ENCODE measurements at places on chromosomes 5 and 9.

GRCh38 chr9:126860077-126860756 is at the start of gene ZBTB34:
Gene ZBTB34 (plus strand): TSS chr9:126860639. CDS start chr9:126879400, 18,761 bp downstream.
- peak within 1 kb of the TSS; percentile 36 for H3K27ac ChIP-seq
- DNase-seq = peak; percentile 75
- H3K4me3 ChIP-seq = peak within 1 kb of the TSS; percentile 52

DNA sequence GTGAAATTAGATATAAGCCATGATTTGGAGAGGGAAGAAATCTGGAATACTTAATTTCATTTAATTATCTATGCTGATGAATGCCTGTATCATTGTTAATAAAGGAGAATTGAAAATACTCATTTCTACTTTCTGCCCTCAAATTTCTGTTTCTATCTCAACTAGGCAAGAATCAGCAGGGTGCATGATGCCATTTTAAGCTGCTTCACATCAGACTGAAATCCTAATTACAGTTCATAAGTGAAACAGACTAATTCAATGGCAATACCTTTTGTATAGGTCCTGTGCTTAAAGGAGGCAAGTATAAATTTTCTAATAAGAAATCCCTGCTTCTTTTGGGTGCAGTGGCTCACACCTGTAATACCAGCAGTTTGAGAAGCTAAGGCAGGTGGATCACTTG is 22.3 kb upstream of the TAL2 start:
- no peak for DNase-seq
- no peaks in the 10 kb centered on the region for H3K4me1 ChIP-seq
- H3K4me3 ChIP-seq = no peak overlapping the region
- H3K27me3 ChIP-seq = no peaks in the 10 kb centered on the region
- no peaks in the 10 kb centered on the region for H3K36me3 ChIP-seq

DNA sequence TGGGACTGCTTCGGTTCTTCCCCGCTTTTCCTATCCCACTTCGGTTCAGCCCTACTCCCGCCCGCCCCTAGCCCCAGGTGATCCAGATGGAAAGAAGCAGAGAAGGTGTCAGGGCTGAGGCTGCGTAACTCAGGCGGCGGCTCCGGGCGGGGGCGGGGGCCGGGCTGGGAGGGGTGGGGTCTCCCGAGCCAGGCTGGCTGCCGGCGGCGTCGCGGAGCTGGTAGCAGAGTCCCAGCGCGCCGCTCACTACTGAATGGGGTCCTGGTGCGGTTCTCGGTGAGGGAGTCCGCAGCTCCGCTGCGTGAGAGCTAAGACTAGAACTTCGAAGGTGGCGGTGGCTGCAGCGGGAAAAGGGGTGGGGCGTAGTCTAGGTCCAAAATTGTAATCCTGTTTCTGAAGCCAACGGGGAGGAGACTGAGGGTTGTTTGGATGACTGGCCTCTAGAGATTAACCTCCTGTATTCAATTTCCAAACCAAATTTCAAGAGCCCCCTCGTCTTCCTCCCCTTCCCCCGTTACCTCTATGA is 1.4 kb downstream of the PRR16 start:
- no peak for DNase-seq
- H3K27ac ChIP-seq = no peak overlapping the region
- H3K4me1 ChIP-seq = peaks cover 10% of the 10 kb centered on the region

DNA sequence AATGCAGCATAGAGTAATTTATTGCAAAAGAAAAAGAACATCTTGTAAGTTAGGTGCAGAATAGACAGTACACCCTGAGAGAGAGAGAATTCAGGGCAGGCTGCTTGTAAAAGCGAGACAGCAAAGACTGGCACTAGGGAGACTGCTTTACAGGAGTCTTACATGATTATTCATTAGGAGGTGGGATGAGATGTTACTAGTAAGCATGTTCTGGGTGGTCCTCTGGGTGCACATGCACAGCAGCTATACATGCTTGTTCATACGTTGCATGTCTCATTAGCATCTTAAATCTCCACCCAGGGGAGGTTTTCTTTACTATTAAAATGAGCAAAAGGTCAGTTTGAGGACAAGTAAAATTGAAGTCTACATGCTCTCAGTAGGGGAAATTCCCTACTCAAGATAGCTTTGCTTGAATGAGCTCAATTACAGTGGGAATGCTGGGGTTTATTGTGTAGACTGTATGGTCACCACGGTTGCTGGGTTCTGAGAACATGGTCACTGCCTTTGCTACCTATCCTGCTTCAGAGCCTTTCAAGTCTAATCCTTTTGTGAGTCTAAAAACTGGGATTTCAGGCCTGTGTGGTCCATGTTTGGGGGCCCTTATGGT is 60.6 kb downstream of the RGS7BP start:
- no peak for DNase-seq
- H3K4me3 ChIP-seq = no peak overlapping the region
- H3K4me1 ChIP-seq = no peaks in the 10 kb centered on the region
- H3K27me3 ChIP-seq = no peaks in the 10 kb centered on the region

DNA sequence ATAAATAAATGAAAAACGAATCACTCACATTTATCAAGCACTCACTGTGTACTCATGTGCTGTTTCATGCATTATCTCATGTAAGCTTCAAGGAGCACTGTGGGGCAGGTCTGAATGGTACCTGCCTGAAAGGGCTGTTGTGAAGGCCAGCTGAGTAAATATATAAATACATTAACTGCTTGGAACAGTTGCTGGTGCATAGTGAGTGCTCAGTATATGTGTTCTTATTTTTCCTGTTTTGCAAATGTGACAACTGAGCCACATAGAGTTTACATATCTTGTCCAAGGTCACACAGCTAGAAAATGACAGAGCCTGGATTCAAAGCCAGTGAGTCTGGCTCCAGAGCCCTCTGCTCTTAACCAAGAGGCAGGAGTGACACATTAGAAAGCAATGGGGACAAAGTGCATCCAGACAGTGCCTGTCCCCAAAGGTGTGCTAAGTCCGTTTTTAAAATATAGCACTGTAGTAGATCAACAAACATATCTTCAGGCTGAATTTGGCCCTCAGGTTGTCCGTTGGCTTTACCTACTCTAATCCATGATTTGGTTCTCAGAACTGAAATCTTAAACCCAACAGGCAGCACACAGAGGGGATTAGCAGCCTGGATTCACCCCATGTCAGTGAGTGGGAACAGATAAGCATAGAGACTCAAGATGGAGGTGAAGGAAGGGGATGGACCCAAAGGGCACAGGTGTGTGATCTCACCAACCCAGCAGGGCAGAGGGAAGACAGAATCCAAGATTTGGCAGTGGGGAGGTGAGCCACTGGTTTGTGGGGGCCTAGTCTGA is 70.8 kb downstream of the WWC1 start:
- no peak overlapping the region for H3K27ac ChIP-seq
- no peaks in the 10 kb centered on the region for H3K27me3 ChIP-seq
- no peak for DNase-seq
- H3K36me3 ChIP-seq = no peaks in the 10 kb centered on the region
- no peak overlapping the region for H3K4me3 ChIP-seq

DNA sequence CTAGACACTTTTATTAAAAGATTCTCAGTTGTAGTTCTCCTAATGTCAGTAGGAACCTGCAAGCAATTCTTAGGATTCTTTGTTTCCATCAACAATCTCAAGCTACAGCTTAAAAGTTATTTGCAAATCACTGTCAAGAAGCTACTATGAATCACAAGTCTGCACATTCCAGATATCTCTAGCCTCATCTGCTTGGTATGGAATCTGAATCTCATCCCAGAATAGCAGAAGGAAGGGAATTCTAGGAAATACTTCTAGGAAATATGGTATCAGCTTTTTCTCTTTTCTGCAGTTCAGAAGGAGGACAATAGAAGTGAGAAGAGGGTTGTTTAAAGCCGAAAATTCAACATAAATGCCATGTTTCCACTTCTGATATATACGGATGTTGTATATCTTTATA is 792.2 kb upstream of the CDH9 start:
- no peak overlapping the region for H3K27ac ChIP-seq
- no peak overlapping the region for H3K4me3 ChIP-seq
- no peak for DNase-seq
- H3K27me3 ChIP-seq = no peaks in the 10 kb centered on the region

Measured in T-cell (primary cell).